ENCODE measurements at places on chromosomes 12 and 14.

- no peak for DNase-seq
Measured at GRCh38 chr12:80939231-80939950, 1.7 kb upstream of the LIN7A start.

GRCh38 chr12:95088379-95088778 lies 15.0 kb upstream of the NR2C1 start:
- no peak for DNase-seq

DNA sequence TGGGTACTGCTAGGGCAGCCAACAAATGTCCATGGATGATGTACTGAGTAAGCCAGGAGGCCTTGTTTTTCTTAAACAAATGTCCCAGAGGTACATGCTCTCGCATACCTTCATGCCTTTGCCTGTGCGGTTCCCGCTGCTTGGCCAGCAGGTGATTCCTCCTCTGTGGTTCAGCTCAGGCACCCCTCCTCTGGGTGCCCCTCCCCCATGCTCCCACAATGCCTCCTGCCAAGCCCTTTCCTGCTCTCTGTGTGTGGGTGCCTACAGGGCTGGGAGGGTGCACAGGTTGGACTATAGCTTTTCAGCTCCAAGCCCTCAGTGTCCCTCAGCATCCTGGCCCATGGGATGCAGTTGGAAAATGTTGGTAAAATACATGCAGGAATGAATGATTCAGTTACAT lies 23.5 kb downstream of the ASB2 start:
- DNase-seq: no peak

DNA sequence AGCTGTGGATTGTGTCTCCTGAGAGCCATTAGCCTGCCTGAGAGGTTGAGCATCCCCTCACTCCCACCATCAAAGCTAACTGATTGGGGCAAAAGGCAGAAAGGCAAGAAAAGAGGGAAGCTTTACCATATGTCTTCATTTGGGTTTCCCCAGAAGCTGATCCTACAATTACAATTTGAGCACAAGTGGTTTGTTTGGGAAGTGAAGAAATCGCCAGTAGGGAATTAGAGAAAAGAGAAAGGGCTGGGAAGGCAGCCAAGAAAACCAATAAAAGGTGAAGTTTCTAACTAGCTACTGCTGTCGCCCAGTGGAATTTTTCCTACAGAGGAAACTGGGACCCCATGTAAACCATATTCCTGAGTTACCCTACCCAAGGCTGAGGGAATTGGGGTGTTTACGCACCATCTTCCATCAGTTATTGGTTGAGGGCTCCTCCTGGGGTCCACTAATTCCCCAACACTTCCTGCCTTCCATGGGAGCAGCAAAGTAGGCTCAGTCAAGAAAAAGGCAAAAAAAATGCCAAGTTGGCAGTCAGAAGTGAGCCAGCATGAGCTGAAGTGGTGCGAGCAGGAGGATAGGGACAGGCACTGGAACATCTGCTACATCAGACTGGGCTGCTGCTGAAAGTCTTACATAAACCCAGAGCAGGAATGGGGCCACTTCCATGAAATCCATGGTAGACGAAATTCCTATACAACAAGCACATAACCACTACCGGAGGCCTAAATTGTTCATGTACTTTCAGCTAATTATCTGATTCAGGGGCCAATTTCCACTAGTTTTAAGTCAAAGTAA lies 17.3 kb downstream of the KCNK10 start:
- DNase-seq: no peak

GRCh38 chr12:74319886-74320285 lies 217.7 kb upstream of the ATXN7L3B start:
- no peak for DNase-seq

- DNase-seq: no peak
Measured at GRCh38 chr12:23133471-23133870, 508.5 kb downstream of the ETNK1 start.

GRCh38 chr12:114445401-114446323 lies 39.7 kb upstream of the TBX5 start:
- DNase-seq: no peak

- no peak for DNase-seq
Measured at GRCh38 chr12:89339526-89339925, 12.8 kb downstream of the DUSP6 start.

DNA sequence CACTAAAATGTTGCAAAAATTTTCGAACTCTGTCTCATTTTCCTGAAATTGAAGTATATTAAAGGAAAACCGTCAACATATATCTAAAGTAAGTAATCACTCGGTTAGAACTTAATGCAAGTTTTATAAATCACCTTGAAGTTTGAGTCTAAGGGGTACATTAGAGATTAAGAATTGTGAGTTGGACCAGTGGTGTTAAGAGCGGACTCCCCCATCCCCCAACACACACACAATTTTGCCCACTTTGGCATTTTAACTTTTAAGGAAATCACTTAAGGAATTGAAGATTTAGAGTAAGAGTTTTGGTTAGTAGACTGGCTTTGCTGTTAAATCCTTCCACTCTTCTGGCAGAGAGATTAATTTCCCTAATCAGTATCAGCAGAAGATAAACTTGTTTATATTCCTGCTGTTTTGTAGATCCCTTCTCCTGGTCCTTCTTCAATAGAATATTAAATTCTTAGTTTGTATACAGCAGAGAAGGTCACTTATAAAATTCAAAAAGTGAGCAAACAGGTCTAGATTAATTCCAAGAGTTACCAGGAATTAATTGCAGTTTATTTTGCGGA lies 1.5 kb downstream of the HIF1A start:
- DNase-seq: no peak

- no peak for DNase-seq
Measured at GRCh38 chr14:50345846-50346422, 33.8 kb downstream of the DMAC2L start.

GRCh38 chr14:39376667-39377403 lies 55.4 kb downstream of the FBXO33 start:
- no peak for DNase-seq

GRCh38 chr14:99035268-99035667 lies 236.7 kb downstream of the BCL11B start:
- DNase-seq: no peak

GRCh38 chr14:35414365-35414764 lies 9.8 kb upstream of the NFKBIA start:
- DNase-seq: no peak

DNA sequence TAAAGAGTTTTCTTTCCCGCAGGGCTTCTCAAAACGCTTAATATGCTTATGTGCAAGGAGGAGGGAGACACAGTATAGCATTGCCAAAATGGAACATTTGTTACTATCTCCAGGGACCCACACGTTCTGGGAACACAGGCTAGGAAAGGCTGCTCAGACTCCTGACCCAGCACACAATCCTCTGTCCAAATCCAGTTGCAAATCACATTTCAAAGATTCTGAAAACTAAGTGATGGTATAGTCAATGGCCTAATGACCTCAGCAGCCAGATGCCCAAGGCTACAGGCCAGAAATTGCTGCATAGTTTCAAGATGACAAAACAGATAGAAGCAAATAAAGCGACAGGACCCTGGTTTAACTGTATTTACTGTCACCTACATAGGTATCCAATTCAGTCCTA lies 97.0 kb upstream of the GRIP1 start:
- no peak for DNase-seq

DNA sequence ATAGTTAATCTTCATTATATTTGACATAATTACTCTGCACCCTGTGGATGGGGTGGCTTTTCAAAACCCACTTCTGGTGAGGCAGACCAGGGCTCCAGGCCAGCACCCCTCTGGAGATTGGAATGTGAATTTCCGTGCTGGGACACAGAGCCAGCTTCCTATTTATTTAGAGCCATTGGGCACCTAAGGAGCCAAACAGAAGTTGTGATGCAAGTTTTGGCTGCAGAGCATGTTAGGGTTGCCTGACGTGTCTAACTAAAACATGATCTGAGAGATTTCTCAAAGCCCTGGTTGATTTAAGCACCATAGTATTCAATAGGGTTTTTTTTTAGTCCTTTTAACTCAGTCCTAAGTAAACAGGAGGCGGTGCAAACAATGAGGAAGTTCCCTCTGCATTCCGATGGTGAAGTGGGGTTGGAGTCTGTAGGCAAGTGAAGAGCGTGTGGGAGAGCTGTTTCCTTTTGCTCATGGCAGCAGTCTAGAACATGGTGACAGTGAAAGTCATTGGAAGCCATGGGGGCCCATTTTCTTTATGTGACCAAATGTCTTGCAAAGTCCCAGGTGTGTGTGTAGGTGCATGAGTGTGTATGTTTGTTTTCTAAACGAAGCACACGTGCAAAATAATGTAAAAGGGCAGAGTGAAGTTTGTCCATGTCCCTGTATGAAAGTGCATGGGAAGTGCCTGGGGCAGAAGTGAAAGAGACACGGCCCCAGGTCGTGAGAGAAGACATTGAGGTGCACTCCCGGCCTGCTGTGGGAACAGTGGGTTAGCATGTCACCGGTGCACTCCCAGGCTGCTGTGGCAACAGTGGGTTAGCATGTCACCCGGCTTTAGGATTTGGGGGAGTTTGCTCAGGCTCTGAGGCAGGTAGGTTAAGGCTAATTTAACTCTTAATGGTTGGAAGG lies 117.7 kb downstream of the PRKCH start:
- DNase-seq: peak; percentile 33

DNA sequence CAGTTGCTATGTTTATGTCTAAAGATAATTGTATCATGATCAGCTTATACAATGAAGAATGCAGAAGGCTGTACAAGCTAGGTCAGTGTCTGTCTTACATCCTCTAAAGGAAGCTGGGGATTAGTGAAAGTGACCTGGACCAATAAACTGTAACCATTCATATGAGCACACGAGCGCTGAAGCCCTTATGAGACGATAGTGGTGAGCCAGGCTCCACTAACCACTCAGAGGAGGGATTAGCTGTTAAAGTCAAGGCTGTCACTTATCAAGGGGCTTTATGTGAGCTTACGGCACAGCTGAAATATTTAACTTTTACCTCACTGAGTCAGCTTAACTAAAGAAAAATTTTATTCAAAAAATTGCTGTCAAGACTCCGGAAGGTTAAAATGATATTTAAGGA lies 30.3 kb downstream of the NDUFA12 start:
- DNase-seq: no peak

DNA sequence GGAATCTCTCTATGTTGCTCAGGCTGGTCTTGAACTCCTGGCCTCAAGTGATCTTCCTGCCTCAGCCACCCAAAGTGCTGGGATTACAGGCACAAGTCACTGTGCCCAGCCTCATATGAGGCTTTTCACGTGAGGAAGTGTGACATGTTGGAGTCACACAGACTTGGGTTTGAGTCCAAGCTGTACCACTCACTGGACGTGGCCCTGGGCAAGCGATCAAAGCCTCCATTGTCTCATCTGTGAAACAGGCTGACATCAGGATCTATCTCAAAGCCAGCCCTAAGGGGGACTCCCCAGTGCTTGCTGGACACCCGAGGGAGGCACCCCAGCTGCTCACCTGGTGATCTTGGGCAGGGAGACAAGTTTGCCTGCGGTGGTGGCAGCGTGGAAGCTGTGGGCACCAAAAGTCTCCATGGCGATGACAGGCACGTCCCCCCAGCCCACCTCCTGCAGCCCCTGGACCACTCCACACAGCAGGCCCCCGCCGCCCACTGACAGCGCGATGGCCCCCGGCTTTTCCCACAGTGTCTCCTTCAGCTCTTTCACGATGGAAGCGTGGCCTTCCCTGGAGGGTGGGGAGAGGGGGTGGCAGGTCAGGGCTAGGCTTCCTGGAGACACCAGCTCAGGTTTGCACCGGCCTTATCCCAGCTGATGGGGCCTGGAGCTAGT lies 6.7 kb downstream of the SDS start:
- no peak for DNase-seq

- no peak for DNase-seq
Measured at GRCh38 chr14:99280852-99281251, 8.9 kb upstream of the BCL11B start.

DNA sequence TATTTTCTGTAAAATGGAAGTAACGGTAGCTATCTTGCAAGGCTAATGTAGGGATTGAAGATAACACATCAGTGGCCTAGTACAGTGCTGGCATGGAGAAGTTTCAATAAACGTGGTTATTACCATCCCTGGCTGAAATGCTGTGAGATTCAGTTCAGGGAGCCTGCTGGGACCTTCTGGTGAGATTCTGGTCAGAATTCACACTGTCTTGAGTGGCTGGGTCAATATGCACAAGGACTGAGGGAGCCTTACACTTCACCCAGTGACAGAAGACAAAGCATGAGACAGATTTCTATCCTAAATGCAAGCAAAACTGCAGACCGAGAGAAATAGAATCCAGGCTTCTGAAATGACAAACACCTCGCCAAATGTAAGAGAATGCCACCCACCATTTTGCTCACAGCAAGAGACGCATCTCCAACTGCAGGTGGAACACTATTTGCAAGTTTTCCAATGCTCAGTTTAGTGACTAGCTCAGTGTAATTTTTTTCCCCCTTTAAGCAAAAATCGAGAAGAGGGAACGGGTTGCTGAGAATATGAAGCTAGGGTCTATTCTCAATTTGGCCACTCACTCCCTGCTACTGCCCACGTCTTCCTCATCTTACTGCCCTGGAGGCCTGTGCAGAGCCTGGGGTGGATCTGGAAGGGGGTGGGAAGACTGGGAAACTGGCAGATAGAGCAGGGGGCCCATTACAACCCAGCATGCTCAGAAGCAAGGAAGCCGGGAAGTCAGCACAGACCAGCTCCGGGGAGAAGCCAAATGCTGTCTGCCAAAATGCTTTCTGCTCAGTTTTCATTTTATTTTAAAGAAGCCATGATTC lies 201.3 kb downstream of the TTC7B start:
- DNase-seq: no peak

DNA sequence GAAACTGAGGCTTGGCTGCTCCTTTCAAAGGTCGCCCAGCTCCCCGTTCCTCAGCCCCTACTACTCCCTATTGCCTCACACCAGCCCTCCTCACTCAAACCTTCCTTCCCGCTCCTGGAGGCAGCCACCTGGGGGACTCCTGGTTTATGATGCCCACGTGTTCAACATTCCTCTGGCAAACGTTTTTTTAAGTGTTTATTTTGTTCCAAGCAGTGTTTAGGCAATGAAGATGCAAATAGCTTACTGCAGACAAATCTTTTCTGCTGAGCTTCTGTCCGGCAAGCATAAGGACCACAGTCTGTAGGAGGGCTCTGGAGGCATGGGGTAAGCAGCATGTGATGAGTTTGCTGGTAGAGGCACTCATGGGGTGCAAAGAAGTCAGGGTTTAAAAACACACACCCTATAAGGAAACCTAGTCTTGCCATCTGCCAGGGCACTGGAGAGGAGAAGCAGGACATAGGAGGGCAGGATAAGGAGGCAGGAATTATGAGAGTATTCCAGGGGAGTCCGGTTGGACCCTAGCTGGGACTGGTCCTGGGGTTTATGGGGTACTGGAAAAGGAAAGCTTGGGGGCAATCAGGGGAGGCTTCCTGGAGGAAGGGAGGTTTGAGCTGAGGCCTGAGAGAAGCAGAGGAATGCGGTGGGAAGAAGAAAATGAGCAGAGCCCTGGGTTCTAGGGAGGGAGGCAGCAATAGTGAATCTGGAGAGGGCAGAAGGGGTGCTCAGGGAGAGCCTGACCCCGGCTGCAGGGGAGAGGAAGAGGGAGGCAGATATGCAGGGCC lies 123.3 kb downstream of the NCOR2 start:
- DNase-seq: no peak

Measured in activated gamma-delta T cell treated with Interleukin-2 at 50 U/mL for 16 hours (primary cell).